ENCODE measurements at places on chromosomes 7 and 10.

- peak overlapping the region; percentile 49 for H3K4me3 ChIP-seq
- H3K27me3 ChIP-seq = no peaks in the 10 kb centered on the region
- H3K4me1 ChIP-seq = peaks cover 9% of the 10 kb centered on the region
Observed at GRCh38 chr10:43203448-43204041, 63.3 kb downstream of the RASGEF1A start.

DNA sequence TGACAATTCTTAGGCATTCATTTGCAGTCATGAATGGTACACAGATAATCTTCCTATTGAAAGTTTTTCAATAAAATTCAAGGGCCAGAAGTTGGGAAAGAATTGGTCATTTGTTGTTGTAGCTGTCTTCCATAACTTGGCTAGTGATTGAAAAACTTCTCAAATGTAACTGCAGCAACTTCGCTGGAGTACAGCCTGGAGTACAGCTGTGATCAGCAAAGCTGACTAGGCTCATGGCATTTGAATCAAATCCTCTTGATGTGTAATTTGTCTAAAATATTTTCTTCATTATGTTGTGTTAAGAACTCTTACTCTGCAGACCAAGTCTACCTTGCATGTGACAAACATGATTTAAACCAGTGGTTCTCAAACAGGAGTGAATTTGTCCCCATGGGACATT, 226.5 kb upstream of the STEAP1 start:
- H3K4me3 ChIP-seq = no peak overlapping the region
- ATAC-seq = no peak
- H3K4me1 ChIP-seq = no peaks in the 10 kb centered on the region
- no peaks in the 10 kb centered on the region for H3K27me3 ChIP-seq

DNA sequence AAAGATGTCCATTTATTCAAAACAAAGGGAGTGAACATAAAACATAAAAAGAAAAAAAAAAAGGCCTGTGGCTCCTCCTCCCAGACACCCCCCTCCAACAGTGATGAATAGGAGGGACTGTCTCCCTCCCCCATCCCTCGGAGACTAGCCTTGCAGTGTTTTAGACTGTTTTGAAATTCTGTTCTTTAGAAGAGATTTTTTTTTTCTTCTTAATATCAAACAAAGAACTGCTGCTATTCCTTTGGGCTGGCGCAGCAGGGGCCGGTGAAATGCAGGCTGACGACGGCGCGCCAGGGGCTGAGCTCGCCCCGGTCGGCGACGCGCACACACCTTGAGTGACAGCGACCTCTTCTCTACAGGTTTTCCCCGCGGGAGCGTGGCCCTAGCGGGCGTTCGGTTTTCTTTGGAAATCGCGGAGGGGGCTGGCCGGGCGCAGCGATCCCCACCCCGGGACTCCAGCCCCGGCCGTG, at the start of gene LANCL2:
TSS of gene LANCL2 (plus strand) at position 133 of the 470 bp plus-strand sequence. CDS start 689 bp downstream, outside the sequence.
- peak within 1 kb of the TSS; percentile 96 for H3K27ac ChIP-seq
- peak; percentile 42 for ATAC-seq
- H3K4me3 ChIP-seq = peak within 1 kb of the TSS; percentile 81
- H3K27me3 ChIP-seq = peaks cover under 1% of the 10 kb centered on the region
- peaks cover 31% of the 10 kb centered on the region for H3K4me1 ChIP-seq

GRCh38 chr7:111384065-111384891, 178.0 kb downstream of the IMMP2L start:
- no peak overlapping the region for H3K4me3 ChIP-seq
- peaks cover 32% of the 10 kb centered on the region for H3K36me3 ChIP-seq
- H3K27ac ChIP-seq = no peak overlapping the region

DNA sequence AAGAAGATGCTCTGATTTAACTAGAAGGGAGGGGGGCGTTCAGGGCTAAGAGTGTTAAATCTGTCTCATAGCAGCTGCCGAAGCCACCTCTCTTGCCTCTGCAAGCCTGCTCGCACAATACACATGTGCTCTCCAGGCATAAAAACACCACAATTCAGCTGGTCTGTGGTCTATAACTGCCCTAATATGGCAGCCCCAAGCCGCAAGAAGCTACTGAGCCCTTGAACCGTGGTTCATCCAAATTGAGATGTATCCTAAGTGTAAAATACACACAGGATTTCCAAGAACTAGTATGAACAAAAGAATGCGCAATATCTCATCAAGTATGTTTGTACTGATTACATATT, 70.8 kb upstream of the FGFR2 start:
- no peaks in the 10 kb centered on the region for H3K4me1 ChIP-seq
- no peak overlapping the region for H3K4me3 ChIP-seq
- no peak for ATAC-seq
- H3K27me3 ChIP-seq = peaks cover 29% of the 10 kb centered on the region
- H3K27ac ChIP-seq = no peak overlapping the region

DNA sequence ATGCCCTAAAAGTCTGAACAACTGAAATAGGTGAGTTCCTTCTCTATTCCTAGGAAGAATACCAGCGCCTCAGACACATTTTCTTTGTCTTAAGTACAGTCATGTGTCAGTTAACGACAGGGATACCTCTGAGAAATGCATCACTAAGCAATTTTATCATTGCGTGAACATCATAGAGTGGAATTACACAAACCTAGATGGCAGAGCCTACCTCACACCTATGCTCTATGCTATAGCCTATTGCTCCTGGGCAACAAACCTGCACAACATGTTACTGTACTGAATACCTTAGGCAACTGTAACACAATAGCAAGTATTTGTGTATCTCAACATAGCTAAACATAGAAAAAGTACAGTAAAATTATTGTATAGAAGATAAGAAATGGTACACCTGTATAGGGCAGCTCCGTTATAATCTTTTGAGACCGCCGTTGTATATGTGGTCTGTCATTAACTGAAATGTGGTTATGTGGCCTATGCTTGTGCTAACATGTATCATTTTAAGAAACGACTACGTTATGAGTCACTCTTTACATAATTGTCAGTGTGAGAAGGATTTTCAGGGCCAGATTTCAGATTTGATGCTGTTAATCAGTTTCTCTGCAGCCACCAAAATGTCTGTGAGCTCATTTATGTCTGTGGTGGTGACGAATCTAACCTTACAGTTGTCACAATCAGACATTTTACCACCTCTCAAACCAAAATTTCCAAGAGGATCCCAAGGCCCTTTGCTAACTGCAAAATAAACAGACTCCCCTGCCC, 66.1 kb upstream of the STK17A start:
- no peak for ATAC-seq
- H3K36me3 ChIP-seq = no peaks in the 10 kb centered on the region
- peaks cover 25% of the 10 kb centered on the region for H3K27me3 ChIP-seq
- no peak overlapping the region for H3K27ac ChIP-seq
- no peak overlapping the region for H3K4me3 ChIP-seq

- no peaks in the 10 kb centered on the region for H3K27me3 ChIP-seq
- H3K4me1 ChIP-seq = no peaks in the 10 kb centered on the region
- no peaks in the 10 kb centered on the region for H3K36me3 ChIP-seq
Observed at GRCh38 chr10:7577176-7577575, 89.6 kb downstream of the ITIH5 start.

- H3K4me3 ChIP-seq = no peak overlapping the region
- no peaks in the 10 kb centered on the region for H3K36me3 ChIP-seq
- no peak overlapping the region for H3K27ac ChIP-seq
- no peak for ATAC-seq
Observed at GRCh38 chr10:25261558-25261957, 86.8 kb downstream of the GPR158 start.
